Activated CD8-positive, alpha-beta memory T cell treated with anti-CD3 and anti-CD28 coated beads, Interleukin-2, amount 10 ng/mL, durations not matched to agents 7 days and 5 days (primary cell): ENCODE measurements at places on chromosomes 2 and 18. TPM values are rescaled to one million over a fixed set of nuclear protein-coding genes. Genes with fewer than 3 reads are reported as not detected.

DNA sequence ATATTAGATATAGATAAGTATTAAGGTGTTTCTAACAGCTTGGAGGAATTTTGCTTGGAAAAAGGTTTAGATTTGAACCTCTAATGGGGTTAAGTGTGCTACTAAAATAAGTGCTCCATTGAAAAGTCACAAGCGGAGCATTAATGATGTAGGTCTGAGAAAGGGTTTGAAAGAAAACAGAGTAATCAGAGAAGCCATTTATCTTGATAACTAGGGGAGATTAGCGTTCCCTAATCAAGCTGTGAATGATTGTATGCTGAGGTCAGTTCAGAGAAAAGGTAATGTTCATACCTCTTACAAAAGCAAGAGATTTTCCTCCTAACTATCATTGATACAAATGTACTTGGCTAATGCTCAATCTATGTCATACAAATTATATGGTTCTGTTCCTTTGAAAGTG, 1.5 kb downstream of the ARHGAP25 start:
- H3K4me3 ChIP-seq = no peak overlapping the region
- H3K4me1 ChIP-seq = peaks cover 40% of the 10 kb centered on the region
- H3K27ac ChIP-seq = no peak overlapping the region
- peaks cover 43% of the 10 kb centered on the region for H3K36me3 ChIP-seq
- no peak for DNase-seq

GRCh38 chr2:19480673-19481072, 122.2 kb upstream of the OSR1 start:
- no peak overlapping the region for H3K27ac ChIP-seq
- H3K27me3 ChIP-seq = peaks cover 34% of the 10 kb centered on the region
- no peaks in the 10 kb centered on the region for H3K4me1 ChIP-seq
- no peak for DNase-seq

CABLES1 gene
- total RNA-seq = 2.1 TPM

GRCh38 chr18:61464551-61465142, 131.4 kb downstream of the CDH20 start:
- no peaks in the 10 kb centered on the region for H3K4me1 ChIP-seq
- no peak for DNase-seq
- no peak overlapping the region for H3K4me3 ChIP-seq
- H3K27ac ChIP-seq = no peak overlapping the region
- no peaks in the 10 kb centered on the region for H3K27me3 ChIP-seq

CD226 gene
- 95.4 TPM for total RNA-seq

- H3K36me3 ChIP-seq = no peaks in the 10 kb centered on the region
- no peak for DNase-seq
- no peak overlapping the region for H3K4me3 ChIP-seq
- H3K27me3 ChIP-seq = no peaks in the 10 kb centered on the region
- H3K4me1 ChIP-seq = no peaks in the 10 kb centered on the region
Measured at GRCh38 chr2:5089409-5089808, 602.8 kb upstream of the SOX11 start.

NEU2 gene
- not detected for total RNA-seq

- H3K27ac ChIP-seq = no peak overlapping the region
- DNase-seq = peak; percentile 26
- H3K27me3 ChIP-seq = peaks cover 37% of the 10 kb centered on the region
- H3K4me3 ChIP-seq = no peak overlapping the region
- peaks cover 10% of the 10 kb centered on the region for H3K4me1 ChIP-seq
Measured at GRCh38 chr2:26640331-26640745, 828 bp downstream of the CIB4 start.

ABCG8 gene
- not detected for total RNA-seq

- no peak for DNase-seq
- no peaks in the 10 kb centered on the region for H3K4me1 ChIP-seq
- no peak overlapping the region for H3K4me3 ChIP-seq
- H3K27ac ChIP-seq = no peak overlapping the region
Measured at GRCh38 chr2:241191081-241191480, 2.6 kb downstream of the ANO7 start.

GRCh38 chr2:69465513-69466456, 28.6 kb upstream of the NFU1 start:
- no peak overlapping the region for H3K27ac ChIP-seq
- DNase-seq = no peak
- no peaks in the 10 kb centered on the region for H3K27me3 ChIP-seq
- no peak overlapping the region for H3K4me3 ChIP-seq
- peaks cover 46% of the 10 kb centered on the region for H3K36me3 ChIP-seq
- H3K4me1 ChIP-seq = peaks cover 10% of the 10 kb centered on the region

- H3K27me3 ChIP-seq = peaks cover 22% of the 10 kb centered on the region
- H3K27ac ChIP-seq = no peak overlapping the region
- no peak for DNase-seq
- no peak overlapping the region for H3K4me3 ChIP-seq
- peaks cover 9% of the 10 kb centered on the region for H3K4me1 ChIP-seq
Measured at GRCh38 chr2:144592500-144593256, 72.8 kb upstream of the ZEB2 start.

MYO1B gene
- 4.3 TPM for total RNA-seq

DNA sequence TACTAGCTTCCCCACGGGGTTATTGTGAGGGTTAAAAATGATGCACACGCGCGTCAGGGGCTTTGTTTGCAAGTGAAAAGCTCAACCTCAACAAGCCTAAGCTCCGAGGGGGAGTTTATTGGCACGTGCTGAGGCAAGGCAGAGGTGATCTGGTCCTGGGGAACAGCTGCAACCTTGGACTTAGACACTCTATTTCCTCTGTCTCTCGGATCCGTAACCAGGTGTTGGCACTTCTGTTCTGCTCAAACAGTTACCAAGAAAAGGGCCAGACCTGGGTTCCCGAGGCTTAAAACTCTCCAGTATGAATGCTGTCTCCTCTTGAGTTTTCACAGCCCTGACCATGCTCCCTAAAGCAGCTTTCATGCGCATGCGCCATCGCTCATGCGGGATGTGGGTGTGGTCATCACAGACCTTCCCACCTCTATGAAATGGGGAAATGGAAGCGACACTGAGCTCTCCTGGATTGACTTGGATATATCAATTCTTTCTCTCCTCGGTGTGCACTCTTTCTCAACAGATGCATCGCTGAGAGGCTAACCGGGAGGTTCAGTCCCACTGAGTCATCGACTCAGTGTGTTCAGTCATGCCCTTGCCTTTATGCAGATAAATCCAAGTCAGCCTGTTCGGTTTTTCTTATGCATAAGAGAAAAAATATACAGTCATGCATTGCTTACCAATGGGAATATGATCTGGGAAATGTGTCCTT, 19.9 kb upstream of the RAB31 start:
- no peaks in the 10 kb centered on the region for H3K36me3 ChIP-seq
- no peak overlapping the region for H3K4me3 ChIP-seq
- peaks cover 42% of the 10 kb centered on the region for H3K27me3 ChIP-seq
- no peak for DNase-seq

DNA sequence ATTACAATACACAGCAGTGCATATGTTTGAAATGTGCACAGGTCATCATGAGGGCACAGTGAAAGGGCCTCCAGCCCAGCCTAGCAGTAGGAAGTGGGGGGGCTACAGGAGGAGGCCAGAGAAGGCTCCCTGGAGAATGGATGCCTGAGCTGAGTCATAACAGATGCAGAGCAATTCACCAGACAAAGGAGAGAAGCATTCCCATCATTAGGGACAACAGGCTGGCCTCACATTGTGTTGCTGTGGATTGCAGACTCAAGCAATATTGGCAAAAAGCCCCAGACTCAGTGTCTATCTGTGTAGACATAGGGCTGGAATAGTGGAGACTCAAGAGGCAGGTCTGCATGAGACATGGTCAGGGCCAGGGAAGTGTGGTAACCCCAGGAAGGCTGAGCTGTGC, 329.9 kb downstream of the DLGAP1 start:
- H3K4me3 ChIP-seq = no peak overlapping the region
- H3K4me1 ChIP-seq = no peaks in the 10 kb centered on the region
- no peaks in the 10 kb centered on the region for H3K27me3 ChIP-seq
